Calu3 (cell line): ENCODE measurements at places on chromosomes 4 and X. TPM values are rescaled to one million over a fixed set of nuclear protein-coding genes. Genes with fewer than 3 reads are reported as not detected.

DNA sequence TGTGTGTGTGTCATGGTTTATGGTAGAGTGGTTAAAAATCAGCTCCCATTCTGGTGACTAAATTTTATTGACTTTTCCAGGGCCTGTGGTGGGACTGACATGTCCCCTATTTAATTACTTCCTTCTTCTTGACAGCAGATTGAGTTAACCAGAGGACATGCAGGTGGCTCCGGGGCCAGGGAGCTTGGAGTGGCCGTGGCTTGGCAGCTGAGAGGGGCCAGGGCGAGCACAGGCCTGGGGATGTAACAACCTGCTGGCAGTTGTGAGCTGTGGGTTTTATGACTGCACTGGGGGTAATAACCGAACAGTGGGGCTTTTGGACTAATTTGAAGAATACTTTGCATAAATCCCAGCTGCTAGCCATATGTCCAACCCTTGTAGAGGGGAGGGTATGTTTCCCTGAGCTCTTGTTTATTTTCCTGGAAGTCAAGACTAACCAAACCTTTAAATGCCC is 186.0 kb downstream of the MID1IP1 start:
- DNase-seq = peak; percentile 9
- peaks cover 42% of the 10 kb centered on the region for H3K4me1 ChIP-seq
- H3K36me3 ChIP-seq = no peaks in the 10 kb centered on the region
- peak overlapping the region; percentile 61 for H3K27ac ChIP-seq
- no peak overlapping the region for H3K4me3 ChIP-seq

GRCh38 chrX:64097891-64098290 is 107.6 kb downstream of the AMER1 start:
- no peaks in the 10 kb centered on the region for H3K4me1 ChIP-seq
- H3K27ac ChIP-seq = no peak overlapping the region
- H3K4me3 ChIP-seq = no peak overlapping the region
- no peaks in the 10 kb centered on the region for H3K36me3 ChIP-seq
- DNase-seq = no peak

Gene LRCH2
- total RNA-seq = not detected in 2 replicates

GRCh38 chr4:66300336-66300934 is 630.1 kb upstream of the EPHA5 start:
- H3K27ac ChIP-seq = no peak overlapping the region
- no peaks in the 10 kb centered on the region for H3K4me1 ChIP-seq
- no peak overlapping the region for H3K4me3 ChIP-seq
- no peaks in the 10 kb centered on the region for H3K36me3 ChIP-seq
- DNase-seq = no peak

GRCh38 chr4:108959491-108959890 is 196.6 kb upstream of the ETNPPL start:
- H3K27me3 ChIP-seq = no peaks in the 10 kb centered on the region
- no peak overlapping the region for H3K27ac ChIP-seq
- no peak overlapping the region for H3K4me3 ChIP-seq
- no peak for DNase-seq
- no peaks in the 10 kb centered on the region for H3K36me3 ChIP-seq

Gene SSX5
- not detected in 2 replicates for total RNA-seq

DNA sequence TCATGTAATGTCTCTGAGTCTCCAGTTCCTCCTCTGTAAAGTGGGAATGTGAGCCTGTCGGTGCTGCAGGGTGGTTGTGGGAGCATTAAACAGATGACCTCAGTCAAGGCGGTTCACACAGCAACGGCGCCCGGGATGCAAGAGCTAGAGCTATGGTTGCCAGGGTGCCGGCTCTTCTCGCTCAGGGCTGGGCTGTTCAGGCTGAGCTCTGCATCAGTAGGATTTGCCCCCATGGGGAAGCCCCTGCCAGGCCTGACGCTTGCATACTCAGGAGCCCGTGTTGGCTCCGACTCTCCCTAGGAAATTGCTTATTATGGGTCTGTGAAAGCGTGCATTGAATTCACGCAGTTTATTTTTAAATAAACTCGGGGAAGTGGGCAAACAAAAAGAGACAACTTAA is 67.3 kb downstream of the PSAPL1 start:
- H3K27me3 ChIP-seq = peaks cover 46% of the 10 kb centered on the region
- H3K27ac ChIP-seq = no peak overlapping the region
- no peak for DNase-seq
- H3K36me3 ChIP-seq = no peaks in the 10 kb centered on the region

Gene NAA11
- not detected in 2 replicates for total RNA-seq

DNA sequence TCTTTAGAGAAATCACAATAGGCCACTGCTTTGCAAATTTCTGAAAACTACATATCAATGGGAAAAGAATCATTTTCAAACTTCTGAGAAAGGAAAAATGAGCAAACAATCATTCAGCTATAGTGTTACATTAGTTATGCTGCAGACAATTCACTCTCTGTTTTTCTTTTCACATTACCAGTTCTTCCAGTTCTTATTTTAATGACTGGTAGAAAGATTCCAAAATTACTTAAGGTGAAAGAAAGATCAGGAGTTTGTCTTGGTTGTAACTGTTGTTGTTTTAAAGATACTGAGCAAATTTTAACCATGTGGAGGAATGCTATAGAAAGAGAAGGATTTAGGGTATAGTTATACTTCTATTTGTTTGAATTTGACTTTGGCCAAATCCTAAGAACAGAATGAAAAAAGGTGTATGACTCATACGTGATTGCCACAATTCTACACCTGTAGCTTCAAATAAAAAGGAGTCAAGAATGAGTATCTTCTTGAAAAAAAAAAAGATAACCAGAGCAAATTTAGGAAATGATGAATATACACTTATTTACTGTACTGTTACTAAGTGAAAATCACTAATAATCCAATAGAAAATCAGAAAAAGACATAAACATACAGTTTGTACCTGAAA is 21.0 kb upstream of the RASGEF1B start:
- no peaks in the 10 kb centered on the region for H3K27me3 ChIP-seq
- DNase-seq = no peak
- peaks cover 7% of the 10 kb centered on the region for H3K36me3 ChIP-seq
- H3K27ac ChIP-seq = peak overlapping the region; percentile 92
- H3K4me3 ChIP-seq = peak overlapping the region; percentile 39

GRCh38 chrX:63920875-63921274 is 135.9 kb upstream of the ARHGEF9 start:
- no peaks in the 10 kb centered on the region for H3K4me1 ChIP-seq
- no peak overlapping the region for H3K27ac ChIP-seq
- no peaks in the 10 kb centered on the region for H3K27me3 ChIP-seq
- DNase-seq = no peak
- no peak overlapping the region for H3K4me3 ChIP-seq
